Urothelium cell line (cell line): ENCODE measurements at places on chromosomes 1 and 21.

DNA sequence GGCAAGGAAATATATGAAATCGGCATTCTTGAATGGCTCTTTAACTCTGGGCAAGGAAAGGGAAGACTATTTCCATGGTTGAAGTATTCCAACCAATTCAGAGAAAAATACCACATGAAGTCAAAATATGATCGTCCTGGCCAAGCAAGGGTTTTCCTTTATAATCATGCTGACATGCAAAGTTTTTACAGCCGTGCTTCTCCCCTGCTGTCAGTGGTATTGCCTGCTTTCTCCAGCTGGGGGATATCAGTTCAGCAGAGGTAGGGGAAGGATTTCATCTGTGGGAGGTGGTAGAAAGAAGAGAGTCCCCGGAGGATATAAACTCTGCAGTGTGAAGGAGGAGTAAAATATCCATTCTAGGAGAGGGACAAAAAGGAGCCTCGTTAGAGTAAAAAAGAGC, 322.8 kb downstream of the PAPPA2 start:
- no peak for DNase-seq

GRCh38 chr1:59393211-59394180, 96.6 kb downstream of the FGGY start:
- peak; percentile 55 for DNase-seq

DNA sequence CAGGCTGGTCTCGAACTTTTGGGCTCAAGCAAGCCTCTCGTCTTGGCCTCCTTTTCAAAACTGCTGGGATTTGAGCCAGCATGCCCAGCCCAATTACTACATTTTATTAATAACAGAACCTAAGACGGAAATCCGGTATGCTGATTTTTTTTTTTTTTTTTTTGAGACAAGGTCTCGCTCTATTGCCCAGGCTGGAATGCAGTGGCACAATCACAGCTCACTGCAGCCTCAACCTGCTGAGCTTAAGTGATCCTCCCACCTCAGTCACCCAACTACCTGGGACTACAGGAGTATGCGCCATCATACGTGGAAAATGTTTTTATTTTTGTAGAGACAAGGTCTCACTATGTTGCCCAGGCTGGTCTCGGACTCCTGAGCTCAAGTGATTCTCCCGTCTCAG, 20.2 kb downstream of the ACBD3 start:
- no peak for DNase-seq

DNA sequence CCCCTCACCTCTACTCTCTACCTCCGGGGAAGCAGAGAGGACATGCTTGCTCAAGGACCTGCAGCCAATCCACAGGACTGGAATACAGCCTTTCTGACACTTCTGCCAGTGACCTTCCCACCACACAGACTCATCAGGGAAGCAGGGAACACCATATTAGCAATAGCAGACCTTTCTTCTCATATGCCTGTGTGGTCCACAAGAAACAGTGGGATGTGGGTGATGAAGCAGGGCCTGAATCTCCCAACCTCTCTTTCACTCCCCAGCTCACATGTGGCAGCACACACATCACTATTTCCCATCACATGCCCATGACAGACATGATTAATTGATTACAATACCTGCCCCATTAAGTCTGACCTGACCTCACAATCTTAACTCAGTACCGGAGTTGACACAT, 695.1 kb downstream of the MATN1 start:
- DNase-seq: no peak

DNA sequence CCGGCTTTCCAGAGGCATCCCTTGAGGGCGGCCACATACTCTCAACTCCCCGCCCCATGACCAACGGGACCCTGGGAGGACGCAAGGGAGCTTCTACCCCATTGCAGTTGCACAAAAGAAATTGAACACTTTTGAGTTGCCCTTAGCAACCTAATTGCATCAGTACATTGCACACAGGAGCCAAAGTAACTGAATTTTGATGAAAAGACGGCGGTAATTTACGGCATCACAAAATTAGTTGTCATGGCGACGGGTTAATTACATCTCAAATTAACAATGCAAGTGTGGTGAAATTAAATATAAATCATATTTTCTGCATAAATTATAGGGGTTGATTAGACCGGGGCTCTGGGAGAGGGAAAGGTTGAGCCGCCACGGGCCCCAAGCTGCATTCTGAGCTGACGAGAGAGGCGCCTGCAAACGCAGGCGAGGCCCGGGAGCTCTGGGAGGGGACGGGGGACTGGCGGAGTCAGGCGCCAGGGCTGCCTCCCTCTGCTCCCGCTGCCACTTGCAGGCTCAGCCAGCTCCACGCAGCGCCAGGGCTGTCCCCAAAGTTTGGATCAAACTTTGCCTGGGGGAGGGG, 61.4 kb downstream of the CASZ1 start:
- DNase-seq: no peak

GRCh38 chr1:204136814-204137213, 15.0 kb downstream of the ETNK2 start:
- no peak for DNase-seq

DNA sequence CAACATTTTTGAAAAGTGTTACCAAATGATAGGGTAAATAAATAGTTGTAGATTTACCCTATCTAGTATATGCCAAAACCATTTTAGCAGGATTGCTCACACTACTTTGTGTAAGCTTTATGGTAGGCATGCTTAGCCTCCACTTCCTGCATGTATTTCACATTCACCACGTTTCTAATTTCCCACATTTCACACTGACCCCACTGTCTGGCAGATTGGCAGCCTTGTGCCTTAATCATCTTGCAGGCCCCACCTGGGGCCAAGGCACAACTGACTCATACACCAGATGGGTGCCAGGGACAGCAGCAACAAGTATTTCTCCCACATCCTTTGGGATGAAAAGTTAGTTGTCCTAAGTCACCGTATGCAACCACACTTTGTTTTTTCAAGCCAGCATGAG, 21.2 kb upstream of the CENPF start:
- peak; percentile 90 for DNase-seq

- no peak for DNase-seq
Observed at GRCh38 chr1:156602557-156602993, 1.3 kb upstream of the GPATCH4 start.

DNA sequence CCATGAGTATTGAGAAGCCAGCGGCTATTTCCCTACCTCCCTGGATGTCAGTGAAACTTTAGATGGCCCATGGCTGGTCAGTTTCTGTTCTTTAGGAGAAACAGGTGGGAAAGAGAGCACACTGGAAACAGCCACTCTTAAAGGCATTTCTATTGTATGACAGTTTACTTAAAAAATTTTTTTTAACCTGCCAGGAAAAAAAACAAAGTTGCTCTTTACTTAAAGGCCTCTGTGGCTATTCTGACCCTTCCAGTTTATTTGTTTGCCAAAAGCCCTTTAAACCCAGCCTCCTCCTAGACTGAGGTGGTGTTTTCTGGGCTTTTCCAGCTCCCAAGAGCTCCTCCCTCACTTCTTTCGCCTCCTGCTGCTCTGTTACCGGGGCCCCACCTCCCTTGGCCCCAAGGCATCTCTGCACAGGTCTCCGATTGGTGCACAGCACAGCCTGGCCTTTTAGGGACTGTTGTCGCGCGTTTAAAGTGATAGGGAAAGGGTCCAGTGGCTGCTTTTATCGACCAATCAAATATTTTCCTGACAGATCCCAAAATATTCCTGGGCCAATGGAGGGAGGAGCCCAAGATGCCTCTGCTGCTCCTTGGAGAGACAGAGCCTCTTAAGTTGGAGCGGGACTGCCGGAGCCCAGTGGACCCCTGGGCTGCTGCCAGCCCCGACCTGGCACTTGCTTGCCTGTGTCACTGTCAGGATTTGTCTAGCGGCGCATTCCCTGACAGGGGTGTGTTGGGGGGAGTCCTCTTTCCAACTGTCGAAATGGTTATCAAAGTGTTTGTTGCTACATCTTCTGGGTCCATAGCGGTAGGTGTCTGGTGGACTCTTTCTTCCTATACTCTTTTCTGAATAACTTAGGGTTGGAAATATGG, at the start of gene SH3BGR:
TSS of gene SH3BGR (plus strand) at position 639 of the 875 bp plus-strand sequence. CDS start at position 766, 127 bp downstream.
- DNase-seq: no peak

GRCh38 chr21:45011911-45012661, 62.3 kb upstream of the ADARB1 start:
- peak; percentile 91 for DNase-seq

- DNase-seq: no peak
Observed at GRCh38 chr1:248857201-248857600, 1.7 kb downstream of the ZNF692 start.

GRCh38 chr1:48676376-48676775, 100.3 kb downstream of the BEND5 start:
- DNase-seq: no peak

GRCh38 chr1:21324368-21325141, 34.3 kb upstream of the ECE1 start:
- DNase-seq: peak; percentile 88

GRCh38 chr21:15932726-15933125, 202.9 kb downstream of the USP25 start:
- no peak for DNase-seq

GRCh38 chr1:155574077-155574476, 11.5 kb upstream of the ASH1L start:
- no peak for DNase-seq

DNA sequence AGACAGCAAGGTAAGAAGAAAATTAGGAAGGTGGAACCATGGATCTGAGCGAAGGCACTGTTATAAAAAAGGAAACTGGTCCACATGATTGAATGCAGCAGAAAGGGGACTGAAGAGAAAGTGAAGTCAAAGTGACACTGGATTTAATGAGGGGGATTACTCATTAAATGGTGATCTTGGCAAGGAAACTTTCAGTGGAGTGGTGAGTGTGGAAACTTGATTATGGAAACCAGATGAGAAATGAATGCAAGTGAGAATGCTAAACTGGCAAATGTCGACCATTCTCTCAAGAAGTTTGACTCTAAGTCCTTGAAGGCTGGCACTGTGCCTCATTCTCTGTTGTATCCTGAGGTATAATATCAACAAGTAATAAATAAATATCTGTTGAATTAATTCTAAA, 23.3 kb downstream of the COLGALT2 start:
- no peak for DNase-seq

- DNase-seq: peak; percentile 54
Observed at GRCh38 chr21:26389971-26390641, 183.0 kb downstream of the CYYR1 start.

DNA sequence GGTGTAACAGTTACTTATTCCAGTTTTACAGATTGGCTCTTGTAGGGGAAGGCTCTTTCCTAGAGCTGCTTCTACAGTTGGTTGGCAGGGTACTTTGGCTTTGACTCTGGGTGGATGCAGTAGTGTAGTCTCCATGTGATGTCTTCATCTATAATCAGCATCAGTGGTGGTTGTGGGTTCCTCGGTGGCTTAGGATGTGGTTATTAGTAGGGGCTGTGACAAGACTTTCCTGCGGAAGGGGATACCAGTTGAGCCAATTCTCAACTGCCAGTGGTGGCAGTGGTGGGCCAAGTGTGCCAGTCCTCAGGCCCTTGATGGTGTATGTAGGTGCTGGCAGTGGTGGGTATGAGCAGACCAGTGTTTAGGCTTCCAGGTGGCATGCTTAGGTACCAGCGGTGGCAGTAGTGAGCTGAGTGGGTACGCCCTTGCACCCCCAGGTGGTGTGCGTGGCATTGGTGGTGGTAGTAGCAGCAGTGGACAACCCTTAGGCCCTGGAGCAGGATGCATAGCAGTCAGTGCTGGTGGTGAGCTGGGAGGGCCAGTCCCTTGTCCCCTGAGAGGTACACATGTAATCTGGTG, 27.2 kb upstream of the KLF18 start:
- DNase-seq: no peak

GRCh38 chr1:236688705-236689104, 2.4 kb downstream of the ACTN2 start:
- no peak for DNase-seq

DNA sequence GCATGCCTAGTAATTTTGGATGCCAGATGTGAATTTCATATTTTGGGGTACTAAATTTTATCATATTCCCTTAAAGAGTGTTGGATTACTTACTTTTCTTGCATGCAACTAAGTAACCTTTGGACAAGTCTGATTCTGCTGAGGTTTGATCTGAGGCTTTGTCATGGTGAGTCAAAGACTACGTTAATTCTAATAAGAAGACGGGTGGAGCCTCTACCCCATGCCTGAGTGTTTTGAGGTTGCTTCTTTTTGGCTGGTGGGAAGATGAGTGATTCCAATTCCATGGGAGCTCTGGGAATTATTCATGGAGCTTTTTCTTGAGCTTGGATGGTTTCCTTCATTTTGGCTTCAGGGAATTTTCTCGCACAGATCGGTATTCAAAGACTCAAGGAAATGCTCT, 11.6 kb upstream of the PCP4 start:
- no peak for DNase-seq
